CD4-positive, alpha-beta T cell treated with Interferon alpha-2 for 1 hour (primary cell): ENCODE measurements at places on chromosomes 1 and 21.

DNA sequence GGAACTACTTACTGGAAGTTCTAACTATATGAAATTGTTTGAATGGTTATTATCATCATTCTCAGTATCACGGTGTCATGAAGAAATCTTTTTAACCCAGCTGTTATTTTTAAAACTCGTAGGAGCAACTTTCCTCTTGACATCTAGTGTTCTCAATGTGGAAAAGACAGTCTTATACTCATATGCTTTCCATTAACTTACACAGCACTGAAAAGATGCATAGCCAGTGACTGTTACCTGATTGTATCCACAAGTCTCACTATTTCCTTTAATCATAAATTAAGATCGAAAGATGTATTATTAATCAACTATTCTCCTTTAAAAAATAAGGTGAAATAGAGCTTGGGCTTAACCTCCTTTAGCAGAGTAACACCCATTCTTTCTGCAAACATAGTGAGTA, 59.7 kb upstream of the TNFSF4 start:
- DNase-seq = no peak

- no peak for DNase-seq
Measured at GRCh38 chr1:91653183-91653582, 152.5 kb downstream of the CDC7 start.

DNA sequence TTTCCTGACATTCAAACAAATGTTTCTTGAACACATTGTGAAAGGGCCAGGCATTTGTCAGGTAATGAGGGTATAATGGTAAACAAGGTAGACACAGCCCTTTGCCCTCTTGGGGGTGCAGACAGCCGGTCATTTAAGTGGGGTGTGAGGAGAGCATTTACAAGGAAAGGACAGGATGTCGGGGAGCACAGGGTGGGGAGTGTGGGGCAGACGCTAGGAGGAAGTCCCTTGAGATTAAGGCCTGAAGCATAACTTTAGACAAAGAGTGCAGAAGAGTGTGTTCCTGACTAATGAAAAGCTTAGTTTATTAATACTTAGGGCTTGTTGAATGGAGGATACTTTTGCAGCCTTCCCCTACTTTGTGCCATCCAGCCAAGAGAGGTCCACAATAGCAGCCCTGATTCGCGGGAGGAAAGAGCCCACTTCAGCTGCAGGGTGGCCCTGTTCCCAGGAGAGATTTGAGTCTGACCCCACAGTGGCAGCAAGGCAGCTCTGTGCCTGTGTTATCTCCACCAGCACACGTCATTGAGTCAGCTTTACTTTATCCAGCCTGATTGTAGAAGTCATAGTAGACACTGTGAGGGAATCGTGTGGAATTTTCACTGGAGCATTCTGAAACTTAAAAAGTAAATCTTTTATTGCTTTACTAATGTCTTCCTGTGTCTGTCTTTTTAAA, 35.1 kb downstream of the MPZL1 start:
- DNase-seq = no peak

DNA sequence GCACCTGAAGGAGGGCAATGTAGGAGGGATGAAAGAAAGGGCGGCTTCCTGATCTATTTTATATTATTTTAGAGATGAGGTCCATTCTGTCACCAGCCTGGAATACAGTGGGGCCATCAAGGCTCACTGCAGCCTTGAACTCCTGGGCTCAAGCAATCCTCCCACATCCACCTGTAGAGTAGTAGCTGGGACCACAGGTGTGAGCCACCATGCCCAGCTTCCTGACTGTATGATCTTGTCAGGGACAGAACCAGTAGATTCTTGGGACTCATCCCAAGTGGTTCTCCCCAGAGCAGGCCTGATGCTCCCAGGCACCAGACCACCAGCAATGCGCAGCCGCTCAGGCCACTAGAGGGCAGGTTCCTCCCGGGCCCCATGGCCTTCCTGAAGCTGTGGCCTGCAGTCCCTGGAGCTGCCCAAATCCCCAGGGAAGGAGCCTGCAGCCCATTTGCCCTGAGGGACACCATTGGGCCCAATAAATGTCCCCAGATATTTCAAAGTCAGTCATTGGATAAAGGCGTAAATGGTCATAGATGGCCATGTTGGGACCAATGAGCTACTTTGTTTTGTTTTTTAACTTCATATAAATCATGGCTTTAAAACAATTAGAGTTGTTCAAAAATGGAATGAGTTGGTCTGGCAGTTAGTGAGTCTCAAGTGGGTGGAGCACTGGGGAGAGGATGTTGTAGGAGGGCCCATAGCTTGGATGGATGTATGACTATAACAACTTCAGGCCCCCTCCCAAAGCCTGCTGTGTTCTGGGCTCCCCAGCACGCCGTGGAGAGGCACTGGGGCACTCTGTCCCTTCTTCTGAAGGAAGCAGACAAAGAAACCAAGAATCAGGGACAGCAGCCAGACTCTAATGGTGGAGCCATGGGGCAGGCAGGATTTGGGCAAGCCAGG, 44.7 kb upstream of the GOLT1A start:
- DNase-seq = no peak

DNA sequence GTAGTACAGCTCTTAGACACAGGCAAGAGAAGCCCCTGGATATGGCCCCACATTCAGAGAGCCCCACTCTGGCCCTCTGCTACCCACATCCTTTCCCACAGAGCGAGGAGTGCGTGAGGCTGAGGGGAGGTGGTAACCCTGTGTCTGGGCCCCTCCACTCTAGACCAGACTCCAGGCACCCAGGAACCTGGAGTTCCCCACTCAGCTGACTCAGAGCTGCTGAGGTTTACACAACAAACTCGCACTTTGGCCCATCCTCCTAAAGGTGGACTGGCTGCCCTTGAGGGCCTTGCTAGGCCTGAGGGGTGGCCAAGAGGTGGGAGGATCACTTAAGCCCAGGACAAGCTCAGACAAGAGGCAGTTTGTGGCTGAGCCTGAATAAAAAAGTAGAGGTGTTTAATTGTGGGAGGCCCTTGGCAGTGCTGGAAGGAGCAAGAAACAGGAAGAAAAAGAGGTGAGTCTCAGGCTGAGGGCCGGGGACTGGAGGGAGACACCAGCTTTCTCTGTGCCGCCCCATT, 10.7 kb downstream of the MR1 start:
- no peak for DNase-seq

DNA sequence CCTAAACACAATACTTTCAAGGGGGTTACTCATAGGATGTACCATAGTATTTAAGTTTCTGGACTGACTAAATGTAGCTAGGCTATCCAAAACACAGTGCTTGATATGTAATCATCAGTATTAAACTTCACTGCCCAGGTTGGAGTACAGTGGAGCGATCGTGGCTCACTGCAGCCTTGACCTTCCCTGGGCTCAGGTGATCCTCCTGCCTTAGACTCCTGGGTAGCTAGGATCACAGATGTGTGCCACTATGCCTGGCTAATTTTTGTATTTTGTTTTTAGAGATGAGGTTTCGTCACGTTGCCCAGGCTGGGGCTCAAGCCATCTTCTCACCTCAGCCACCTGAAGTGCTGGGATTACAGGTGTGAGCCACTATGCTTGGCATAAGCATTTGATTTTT, 10.6 kb downstream of the NASP start:
- DNase-seq = no peak

GRCh38 chr1:227306689-227307088, 11.6 kb downstream of the CDC42BPA start:
- no peak for DNase-seq

- no peak for DNase-seq
Measured at GRCh38 chr1:33867684-33868083, 3.8 kb downstream of the HMGB4 start.

- no peak for DNase-seq
Measured at GRCh38 chr1:73611681-73612080, 586.3 kb downstream of the LRRIQ3 start.

GRCh38 chr1:229240532-229240931, 30.4 kb upstream of the RAB4A start:
- no peak for DNase-seq

- DNase-seq = no peak
Measured at GRCh38 chr21:40562242-40563002, 284.5 kb downstream of the DSCAM start.

- no peak for DNase-seq
Measured at GRCh38 chr21:31682620-31683019, 23.1 kb downstream of the SOD1 start.

DNA sequence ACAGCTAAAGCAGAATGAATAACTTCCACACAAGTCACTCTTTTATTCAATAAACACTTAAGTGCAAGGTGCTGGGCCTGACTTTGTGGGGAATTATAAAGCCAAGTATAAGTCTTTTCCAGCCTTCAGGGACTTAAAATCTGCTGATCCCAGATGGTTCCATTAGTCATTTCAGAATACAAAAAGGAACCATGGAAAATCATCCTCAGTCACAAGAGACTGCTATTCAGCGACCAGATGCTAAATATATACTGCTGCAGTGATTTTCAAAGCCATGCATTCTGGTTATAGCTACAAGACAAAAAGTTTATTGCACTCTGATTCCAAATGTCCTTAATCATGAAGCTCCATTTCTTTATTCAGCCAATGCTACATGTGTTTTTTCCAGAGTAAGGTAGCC, 25.7 kb downstream of the GLMN start:
- DNase-seq = no peak

GRCh38 chr1:30911059-30911954, 2.7 kb upstream of the SDC3 start:
- peak; percentile 54 for DNase-seq

GRCh38 chr1:94245747-94246438, 8.5 kb upstream of the ARHGAP29 start:
- DNase-seq = no peak

- DNase-seq = no peak
Measured at GRCh38 chr1:214014730-214015129, 27.0 kb downstream of the PROX1 start.

DNA sequence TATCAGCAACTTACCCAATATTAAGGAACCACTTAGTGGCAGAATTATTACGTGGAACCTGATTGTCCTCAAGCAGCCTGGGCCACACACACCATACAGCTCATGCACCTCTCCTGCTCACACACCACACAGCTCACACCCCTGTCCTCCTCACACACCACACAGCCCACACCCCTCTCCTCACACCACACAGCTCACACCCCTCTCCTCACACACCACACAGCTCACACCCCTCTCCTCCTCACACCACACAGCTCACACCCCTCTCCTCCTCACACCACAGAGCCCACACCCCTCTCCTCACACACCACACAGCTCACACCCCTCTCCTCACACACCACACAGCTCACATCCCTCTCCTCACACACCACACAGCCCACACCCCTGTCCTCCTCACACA, 36.8 kb upstream of the LAMC2 start:
- no peak for DNase-seq

GRCh38 chr1:231534703-231535159, 6.3 kb downstream of the TSNAX start:
- no peak for DNase-seq

GRCh38 chr21:31260790-31261189, 83.3 kb downstream of the TIAM1 start:
- no peak for DNase-seq

GRCh38 chr21:27838573-27838972, 871.7 kb upstream of the ADAMTS5 start:
- no peak for DNase-seq

DNA sequence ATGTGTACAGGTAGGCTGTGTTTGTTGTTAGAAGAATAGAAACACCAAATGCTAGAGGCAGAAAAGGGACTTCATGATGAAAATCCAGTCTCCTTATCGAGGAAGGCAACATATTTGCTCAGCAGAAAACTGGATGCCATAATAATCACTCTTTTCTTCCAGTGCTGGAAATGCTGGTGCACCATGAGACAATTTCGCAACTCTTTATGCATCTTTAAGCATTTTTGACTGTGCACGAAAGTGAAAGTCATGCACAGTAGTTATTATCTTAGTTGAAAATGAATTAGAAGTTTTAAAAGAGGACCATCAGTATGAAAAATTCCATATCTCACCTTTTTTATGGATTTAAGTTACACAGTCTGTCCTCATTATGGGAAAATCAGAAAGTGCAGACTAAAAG, 29.1 kb downstream of the SMYD2 start:
- DNase-seq = no peak

DNA sequence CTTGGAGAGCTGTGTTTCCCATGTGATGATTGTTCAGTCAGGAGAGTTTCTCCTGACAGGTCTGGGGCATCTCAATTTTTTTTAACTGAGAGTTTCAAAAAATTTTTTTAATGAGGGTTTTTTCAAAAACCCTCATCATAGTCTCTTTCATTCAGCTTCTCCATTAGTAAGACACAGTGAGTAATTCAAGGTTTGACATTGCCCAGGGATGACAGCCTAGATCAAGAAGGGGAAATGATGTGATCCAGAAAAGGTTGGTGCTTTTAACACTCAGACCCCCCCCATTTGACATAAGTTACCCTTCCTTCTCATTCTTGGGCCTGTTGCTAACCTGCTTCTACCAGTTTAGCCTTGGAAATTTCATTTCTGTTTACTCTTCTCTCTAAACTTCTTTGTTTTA, 189.4 kb upstream of the HOOK1 start:
- no peak for DNase-seq

GRCh38 chr21:32278103-32278502, 746 bp downstream of the MIS18A start:
- no peak for DNase-seq

- no peak for DNase-seq
Measured at GRCh38 chr1:91872559-91873081, 13.3 kb downstream of the TGFBR3 start.

DNA sequence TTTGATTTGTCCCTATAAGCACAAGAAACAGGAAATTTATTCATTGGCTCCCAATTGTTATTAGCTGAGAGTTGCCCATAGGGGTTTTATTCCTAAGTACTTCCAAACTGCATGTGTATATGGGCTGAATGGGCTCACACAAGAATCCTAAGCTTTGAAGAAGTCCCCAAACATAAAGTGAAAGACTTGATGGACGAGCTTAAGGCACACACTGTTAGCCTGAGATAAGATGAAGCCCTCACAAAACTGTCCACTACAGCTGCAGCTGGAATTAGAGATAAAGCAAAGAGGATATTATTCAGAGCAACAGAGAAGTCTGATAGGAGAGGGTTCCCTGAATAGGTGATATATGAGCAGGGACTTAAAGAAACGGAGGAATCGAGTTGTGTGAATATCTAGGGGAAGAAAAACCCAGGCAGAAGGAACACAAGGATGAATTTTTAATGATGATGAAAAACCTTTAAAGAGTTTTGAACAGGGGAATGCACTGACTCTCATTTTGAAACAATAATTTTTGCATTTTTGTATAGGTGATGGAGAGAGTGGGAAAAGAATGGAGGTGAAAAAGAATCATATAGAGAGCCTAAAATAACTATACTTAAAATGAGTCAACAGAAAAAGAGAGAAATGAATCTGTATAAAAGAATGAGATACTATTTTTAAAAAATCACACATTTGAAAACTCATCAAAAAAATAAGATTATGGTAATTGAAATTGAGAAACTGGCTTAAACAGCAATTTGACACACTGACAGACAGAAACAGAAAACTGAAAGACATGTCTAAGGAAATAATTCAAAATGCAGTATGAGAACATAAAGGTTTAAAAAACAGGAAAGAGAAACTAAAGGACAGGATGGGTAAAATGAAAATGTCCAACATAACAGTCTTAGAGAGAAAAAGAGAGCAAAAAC, 133.6 kb upstream of the POGK start:
- DNase-seq = no peak

DNA sequence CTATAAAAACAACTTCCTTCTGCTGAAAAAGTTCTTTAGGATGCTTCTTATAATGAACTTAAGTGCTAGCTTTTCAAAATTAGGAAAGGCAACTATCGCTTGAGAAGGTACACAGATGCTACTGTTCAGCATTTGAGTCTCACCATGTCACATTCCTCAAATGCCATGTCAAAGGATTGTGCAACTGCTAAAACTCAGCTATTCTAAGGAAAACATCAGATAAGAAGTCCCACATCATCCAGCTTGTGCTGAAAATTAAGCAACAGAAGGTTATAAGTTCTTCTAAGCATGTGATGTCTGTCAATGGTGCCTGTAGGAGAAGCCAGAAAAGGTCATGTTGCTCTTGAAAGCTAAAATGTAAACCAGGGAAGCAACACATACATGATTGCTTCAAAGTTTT, 36.5 kb downstream of the MCOLN2 start:
- DNase-seq = no peak
